Right renal pelvis (tissue), 4 donors: ENCODE measurements at places on chromosomes 13 and 19.
A peak's percentile ranks its signal among the peaks of the same experiment; 100 is the strongest.

DNA sequence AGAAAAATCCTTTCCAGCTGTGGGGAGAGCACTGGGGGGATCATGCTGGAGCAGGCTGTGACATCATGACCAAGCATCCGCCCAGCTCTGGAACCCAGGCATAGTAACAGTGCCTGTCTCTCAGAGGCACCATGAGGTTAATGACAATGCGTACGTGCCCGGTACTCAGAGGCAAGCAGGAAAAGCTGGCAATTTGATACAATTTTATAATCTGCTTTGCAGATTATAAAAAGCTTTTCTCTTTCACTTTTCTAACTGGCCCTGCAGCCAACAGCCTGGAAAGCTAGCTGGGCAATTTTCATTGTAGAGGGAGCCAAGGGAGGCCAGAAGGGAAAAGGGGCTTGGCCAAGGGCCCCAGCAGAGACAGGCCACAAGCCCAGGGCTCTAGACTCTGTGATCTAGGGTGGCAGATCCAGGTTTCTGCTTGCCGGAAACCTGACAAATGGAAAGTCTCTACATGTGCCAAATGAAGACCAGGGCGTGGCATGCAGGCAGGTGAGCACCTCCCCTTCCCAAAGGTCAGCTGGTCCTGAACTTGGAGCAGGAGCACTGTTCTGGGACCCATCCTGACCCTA, 22.7 kb downstream of the VRK3 start:
- no peak for DNase-seq

DNA sequence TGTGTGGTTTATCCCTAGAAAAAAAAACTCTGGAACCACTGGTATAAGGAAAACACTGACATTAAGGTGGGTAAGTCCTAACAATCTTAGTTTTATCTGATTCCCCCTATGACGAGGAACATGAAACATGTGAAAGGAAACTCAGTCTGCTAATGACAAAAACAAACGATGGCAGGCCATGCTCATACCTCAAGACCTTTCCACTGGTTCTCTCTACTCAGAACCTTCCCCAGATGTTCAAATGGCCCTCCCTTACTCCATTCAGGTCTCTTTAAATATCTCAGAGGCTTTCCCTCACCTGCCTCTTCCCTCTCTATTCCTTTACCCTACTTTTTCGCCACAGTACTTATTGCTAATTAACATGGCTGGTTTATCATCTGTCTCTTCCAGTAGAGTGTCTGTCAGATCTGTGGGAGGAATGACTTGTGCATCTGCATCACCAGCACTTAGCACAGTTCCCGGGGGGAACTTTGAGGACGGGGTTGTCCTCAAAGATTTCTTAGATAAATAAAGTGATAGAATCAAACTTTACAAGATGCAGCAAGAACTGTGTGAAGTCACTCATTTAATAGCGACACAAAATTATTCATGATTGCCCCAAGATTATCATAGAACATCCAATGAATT, 1.5 kb downstream of the TUBGCP3 start:
- DNase-seq: no peak

GRCh38 chr19:55345818-55346724, 6.4 kb downstream of the KMT5C start:
- no peak for DNase-seq

- DNase-seq: no peak
Measured at GRCh38 chr19:10142701-10143375, 23.1 kb upstream of the EIF3G start.

GRCh38 chr13:106521095-106521799, 14.2 kb downstream of the EFNB2 start:
- DNase-seq: no peak

- no peak for DNase-seq
Measured at GRCh38 chr19:29770648-29771047, 41.1 kb upstream of the CCNE1 start.

DNA sequence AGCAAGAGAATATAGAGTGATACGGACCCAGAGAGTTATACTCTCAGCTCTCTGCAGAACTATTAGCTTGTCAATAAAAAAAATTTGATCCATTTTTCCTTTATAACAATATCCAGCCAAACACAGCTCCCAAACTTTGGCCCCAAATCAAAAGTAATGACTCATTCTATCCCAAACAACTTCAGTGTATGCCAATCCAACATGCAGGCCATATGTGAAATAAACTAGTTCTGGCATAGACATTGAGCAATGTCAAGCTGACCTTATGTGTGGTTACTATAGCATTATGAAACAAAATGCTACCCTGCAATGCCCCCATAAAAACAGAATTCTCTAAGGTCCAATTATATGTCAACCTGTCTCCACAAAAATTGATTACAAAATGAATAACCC, 209.5 kb downstream of the DNAJC15 start:
- DNase-seq: no peak

GRCh38 chr19:16247353-16248182, 49.9 kb downstream of the AP1M1 start:
- peak; percentile 63 for DNase-seq

DNA sequence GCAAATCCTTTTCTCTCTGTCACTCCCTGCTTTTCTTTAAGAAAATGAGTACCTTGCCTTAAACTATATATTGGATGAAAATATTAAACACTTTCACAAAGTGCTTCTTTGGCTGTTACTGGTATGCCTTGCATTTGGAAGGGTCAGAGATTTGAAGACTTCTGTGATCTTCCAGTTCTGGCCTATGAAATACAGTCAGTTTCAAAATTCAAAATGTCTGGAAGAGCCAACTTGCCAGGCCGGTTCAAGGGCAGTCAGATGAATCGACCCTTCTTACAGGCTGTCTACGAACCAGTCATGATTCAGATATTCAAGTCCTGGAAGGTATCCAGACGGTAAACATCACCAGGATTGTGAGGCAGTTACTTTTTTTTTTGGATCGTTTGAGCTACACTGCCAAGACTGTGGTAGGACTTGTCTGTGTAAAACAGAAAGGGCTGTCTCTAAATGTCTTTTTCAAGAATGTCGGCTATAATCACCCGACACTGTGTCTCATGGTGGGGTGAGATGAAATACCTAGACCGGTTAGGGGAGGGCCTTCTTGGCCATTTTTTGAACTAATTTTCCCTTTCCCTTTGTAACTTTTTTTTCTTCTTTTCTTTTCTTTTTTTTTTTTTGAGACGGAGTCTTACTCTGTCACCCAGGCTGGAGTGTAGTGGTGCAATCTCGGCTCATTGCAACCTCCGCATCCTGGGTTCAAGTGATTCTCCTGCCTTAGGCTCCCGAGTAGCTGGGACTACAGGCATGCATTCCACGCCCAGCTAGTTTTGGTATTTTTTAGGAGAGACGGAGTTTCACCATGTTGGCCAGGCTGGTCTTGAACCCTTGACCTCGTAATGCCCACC, 11.2 kb downstream of the ACTN4 start:
- DNase-seq: no peak

DNA sequence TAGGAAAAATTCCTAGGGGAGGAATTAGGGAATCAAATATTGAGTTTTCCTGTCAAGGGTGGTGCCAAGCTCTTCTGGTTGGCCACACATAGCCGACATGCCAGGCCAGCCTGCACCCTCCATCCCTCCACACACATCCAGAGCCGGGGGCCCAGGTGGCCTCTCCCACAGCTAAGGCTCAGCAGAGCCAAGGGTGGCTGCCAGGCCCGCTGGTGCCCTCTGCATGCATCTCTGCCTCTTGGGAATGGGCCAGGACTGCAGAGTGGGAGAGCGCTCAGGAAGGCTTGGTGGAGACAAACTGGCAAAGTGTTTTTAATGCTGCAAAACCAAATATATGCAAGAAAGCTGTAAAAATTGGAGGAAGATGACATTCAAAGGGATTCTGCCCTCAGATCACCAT, 42.7 kb upstream of the GAS6 start:
- no peak for DNase-seq

GRCh38 chr19:35822579-35822978, 9.9 kb upstream of the PRODH2 start:
- no peak for DNase-seq

- no peak for DNase-seq
Measured at GRCh38 chr13:51255556-51255955, 33.4 kb downstream of the FAM124A start.

GRCh38 chr19:40605216-40605971, 4.2 kb downstream of the LTBP4 start:
- DNase-seq: no peak

- DNase-seq: no peak
Measured at GRCh38 chr13:111359237-111359915, 38.9 kb downstream of the TEX29 start.

GRCh38 chr19:7224209-7224686, 70.0 kb downstream of the INSR start:
- DNase-seq: no peak

DNA sequence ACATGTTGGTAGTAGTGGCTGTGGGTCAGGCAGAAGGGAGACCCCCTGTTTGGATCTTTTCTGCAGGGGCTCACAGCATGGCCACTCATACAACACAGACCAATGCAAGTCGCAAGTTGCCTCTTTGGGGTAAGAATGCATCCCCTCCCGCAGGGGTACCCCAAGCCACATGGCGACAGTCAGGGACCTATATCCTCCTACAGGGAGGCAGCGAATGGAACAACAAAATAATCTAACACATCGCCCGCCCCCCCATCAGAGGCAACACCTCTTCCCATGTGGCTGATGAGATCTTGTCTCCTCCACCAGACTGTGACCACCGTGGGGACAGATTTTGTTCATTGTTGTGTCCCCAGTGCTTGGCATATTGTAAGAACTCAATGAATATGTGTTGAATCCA, 40.7 kb upstream of the PNMA8B start:
- DNase-seq: no peak

GRCh38 chr13:36959456-36960116, 39.5 kb upstream of the SMAD9 start:
- no peak for DNase-seq

GRCh38 chr19:44611812-44612295, 1.5 kb upstream of the IGSF23 start:
- DNase-seq: no peak

- no peak for DNase-seq
Measured at GRCh38 chr13:29710511-29710910, 115.0 kb upstream of the SLC7A1 start.

- no peak for DNase-seq
Measured at GRCh38 chr19:31214997-31215396, 134.2 kb downstream of the TSHZ3 start.

DNA sequence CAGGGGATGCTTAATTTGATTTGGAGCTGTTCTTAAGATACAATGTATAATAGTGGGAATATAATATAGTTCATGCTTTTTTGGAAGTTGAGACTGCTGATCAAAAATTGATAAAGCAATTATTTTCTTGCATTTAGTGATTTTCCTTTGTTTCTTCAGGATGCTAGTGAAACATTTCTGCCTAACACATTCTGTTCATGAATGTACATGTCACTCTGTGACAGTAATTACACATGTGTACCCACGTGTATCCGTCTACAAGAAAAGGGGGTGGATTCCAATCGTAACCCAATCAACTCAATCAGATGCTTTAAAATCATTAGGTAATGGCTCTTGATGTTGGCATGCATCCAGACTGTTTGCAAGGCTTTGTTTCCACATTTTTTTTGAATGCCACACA, 5.0 kb upstream of the FRY start:
- no peak for DNase-seq

DNA sequence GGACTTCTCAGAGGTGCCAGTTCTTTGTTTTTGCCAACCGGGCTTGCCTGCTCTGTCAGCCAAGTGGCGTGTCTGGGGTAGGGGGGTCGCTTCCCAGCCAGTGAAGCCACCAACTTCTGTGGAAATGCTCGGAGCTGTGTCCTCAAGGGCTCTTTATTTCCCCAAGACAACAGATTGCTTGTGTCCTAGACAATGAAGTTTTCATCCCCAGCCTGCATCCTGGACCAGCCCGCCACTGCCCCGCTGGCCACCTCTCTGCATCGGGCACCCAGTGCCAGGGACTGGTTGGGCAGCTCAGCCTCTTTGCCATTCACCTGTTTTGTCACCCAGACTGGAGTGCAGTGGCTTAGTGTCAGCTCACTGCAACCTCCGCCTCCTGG, 3.7 kb downstream of the RAB11B start:
- DNase-seq: no peak

GRCh38 chr13:24541127-24541475, 28.5 kb upstream of the PARP4 start:
- no peak for DNase-seq

DNA sequence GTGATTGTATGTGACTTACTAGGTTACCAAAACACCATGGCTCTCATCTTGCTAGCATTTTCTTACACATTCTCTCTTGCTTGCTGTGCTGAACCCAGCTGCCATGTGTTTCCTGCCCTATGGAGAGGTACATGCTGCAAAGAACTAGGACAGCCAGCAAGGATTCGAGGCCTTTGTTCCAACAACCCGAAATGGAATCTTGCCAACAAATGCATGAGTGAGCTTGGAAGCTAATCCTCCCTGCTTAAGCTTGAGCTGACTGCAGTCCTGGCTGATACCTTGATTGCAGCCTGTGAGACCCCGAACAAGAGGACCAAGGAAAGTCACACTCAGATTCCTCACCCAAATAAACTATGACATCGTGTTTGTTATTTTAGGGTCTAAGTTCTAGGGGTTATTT, 651.2 kb downstream of the SLITRK6 start:
- no peak for DNase-seq

- no peak for DNase-seq
Measured at GRCh38 chr13:26112843-26113242, 61.0 kb upstream of the SHISA2 start.

- no peak for DNase-seq
Measured at GRCh38 chr19:8224394-8225145, 15.4 kb downstream of the CERS4 start.

DNA sequence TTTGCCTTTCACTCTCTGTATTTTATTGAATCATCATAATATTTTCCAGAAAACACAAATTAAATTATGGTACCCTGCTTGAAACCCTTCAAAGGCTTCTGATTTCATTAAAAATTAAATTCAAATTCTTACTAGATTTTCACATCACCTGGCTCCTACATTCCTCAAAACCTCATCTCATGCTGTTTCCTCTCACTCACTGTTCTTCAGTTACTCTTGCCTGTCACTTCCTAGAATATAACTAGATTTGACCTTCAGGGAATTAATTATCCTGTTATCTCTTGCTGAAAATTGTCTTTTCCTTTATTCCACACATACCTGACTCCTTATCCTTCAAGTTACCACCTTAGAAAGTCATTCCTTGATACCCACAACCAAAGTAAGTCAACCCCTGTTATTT, 2294.7 kb downstream of the PCDH9 start:
- DNase-seq: no peak

DNA sequence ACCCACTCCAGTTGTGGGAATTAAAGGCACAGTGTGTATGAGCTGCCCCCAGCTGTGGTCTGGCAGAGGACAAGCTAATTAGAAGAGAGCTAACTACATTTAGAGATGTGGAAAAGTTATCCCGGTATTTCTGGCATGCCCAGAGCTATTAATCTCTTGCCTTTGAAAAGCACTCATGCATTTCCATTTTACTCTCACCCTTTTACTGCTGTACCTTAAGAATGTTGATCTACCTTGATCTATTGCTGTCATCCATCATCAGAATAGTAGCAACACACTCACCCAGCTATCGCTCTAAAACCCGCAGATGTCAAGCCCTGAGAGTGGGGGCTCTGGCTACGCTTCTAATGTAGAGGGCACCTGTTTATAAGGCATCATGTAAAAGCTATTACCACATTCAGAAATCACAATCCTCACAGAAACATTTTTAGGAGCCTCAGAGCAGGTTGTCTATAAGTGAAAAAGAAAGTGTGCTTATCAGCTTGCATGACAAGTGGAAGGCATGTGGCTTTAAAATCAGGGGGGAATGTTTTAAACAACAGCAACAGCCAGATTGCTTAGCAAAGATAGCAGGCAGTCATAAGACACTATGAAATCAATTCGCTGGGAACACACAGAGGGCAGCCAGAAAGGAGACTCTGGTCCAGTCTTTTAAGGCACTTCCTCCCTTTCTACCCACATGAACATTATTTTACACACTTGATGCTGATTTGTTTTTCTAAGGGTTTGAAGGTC, 224.2 kb upstream of the IRS2 start:
- DNase-seq: no peak

- no peak for DNase-seq
Measured at GRCh38 chr19:48152551-48152950, 17.6 kb downstream of the LIG1 start.
